ENCODE measurements at places on chromosomes 2 and 18. TPM values are rescaled to one million over a fixed set of nuclear protein-coding genes. Genes with fewer than 3 reads are reported as not detected.
A peak's percentile ranks its signal among the peaks of the same experiment; 100 is the strongest.

Gene MLPH
- polyA plus RNA-seq: 6.7 TPM

Gene REEP1
- polyA plus RNA-seq: 21.5 TPM

Gene FZD7
- polyA plus RNA-seq: 13.4 TPM

Gene CYP27A1
- polyA plus RNA-seq: 44.8 TPM

Gene LAMA1
- polyA plus RNA-seq: 29.0 TPM

Gene PTPRN
- polyA plus RNA-seq: 9.8 TPM

- no peak for DNase-seq
These were observed 105.9 kb downstream of the ACKR3 start for GRCh38 chr2:236675526-236675925.

GRCh38 chr2:239266779-239267287, 134.0 kb downstream of the HDAC4 start:
- DNase-seq: no peak

- no peak for DNase-seq
These were observed 199.4 kb downstream of the LRRTM1 start for GRCh38 chr2:80105015-80105640.

GRCh38 chr2:118779362-118779761, 68.1 kb downstream of the EN1 start:
- no peak for DNase-seq

DNA sequence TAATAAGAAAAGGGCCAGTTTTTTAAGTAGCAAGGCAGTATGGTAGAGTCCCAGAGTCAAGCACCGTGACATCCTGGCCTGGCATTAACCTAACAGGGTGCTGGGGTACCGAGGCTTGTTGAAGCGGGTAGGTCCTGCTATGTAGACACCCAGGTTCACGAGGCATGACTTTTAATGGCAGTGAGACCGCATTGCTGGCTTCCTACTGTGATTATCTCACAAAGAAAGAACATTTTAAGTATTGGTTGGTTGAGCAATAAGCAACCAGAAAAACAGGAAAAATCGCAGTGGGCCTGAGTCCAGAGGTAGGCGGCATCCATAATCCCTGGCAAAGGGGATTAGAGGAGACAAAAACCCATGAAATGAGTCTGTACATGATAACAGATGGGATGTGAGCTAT, 927.9 kb upstream of the ACVR2A start:
- no peak for DNase-seq

GRCh38 chr2:36354811-36355150, 797 bp upstream of the CRIM1 start:
- no peak for DNase-seq

- DNase-seq: no peak
These were observed 37.1 kb downstream of the BCL2L11 start for GRCh38 chr2:111157798-111158197.

DNA sequence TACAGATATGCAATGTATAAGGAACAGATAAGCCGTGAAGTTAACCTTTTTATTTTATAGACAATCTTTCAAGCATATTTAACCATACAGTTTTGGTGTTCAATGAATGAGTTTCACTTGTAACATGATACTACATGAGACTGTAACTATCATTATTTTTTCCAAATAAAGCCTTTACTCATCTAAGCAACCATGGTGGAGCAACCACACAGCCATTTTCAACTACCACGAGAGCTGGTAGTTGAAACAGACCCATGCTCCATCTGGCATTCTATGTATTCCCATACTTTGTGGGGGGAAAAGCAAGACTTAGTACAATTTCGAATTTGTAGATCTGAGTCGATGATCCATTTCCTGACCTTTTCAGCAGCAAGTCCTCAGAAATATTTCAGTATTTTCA, 159.3 kb upstream of the RND3 start:
- DNase-seq: no peak

DNA sequence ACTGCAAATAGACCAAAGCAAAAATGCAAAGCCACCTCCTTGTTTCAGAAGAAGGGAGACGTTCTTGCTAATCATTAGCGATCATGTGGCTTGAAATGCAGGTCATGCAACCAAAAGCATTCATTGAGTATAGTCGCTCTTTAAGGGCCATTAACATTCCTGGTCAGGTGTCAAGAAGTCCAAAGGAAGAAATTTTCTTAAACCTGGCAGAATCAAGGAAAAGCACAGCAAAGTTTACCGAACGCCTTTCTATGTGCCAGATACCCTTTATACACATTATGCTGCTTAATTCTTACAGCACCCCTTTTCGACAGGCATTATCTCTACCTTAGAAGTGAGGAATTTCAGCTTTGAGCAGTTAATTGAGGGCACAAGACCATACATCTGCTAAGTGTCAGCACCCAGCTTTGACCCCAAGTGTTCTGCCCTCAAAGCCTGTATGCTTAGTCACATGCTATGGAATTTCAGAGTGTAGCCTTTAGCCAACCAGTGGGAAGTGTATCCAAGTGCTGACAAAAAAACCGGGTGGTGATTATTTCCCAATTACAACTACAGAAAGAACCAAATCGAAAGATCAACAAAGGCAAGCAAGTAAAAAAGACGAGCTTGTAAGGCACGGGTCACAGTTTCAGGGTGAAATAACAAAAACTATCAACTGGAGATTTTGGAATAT, 70.8 kb downstream of the EPHA4 start:
- DNase-seq: no peak

GRCh38 chr2:40550085-40550484, 98.2 kb upstream of the SLC8A1 start:
- DNase-seq: no peak

- DNase-seq: no peak
These were observed 923.8 kb downstream of the LRP1B start for GRCh38 chr2:141207036-141207385.

- no peak for DNase-seq
These were observed 64.1 kb downstream of the CCDC93 start for GRCh38 chr2:117949806-117950205.

DNA sequence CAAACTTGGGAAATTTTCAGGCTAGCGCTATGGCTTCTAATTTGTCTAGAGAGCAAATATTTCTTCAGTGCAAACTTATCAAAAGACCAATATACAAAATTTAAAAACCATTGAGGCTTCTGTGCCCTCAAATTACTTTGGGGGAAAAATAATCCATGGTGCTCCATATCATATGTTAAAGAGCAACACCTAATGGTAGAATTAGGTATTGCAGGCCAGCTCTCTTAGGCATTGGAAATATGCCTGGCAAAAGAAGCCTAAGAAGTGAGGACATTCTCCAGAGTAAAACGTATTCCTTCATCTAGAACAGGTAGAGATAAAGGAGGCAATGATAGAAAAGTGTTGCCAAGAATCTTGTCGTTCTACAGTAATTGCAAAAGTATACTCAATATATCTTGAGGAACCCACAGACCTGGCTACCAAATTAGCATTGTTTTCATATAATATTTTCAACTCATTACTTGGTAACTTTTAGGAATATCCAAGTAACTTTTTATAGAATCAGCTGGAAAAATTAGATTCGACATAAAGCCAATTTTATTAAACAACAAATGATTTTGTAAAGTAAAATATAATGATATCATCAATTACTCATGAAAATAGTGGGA, 401.1 kb downstream of the BCL11A start:
- DNase-seq: peak; percentile 42

GRCh38 chr2:38073211-38074057, 2.5 kb downstream of the CYP1B1 start:
- DNase-seq: no peak

- DNase-seq: peak; percentile 53
These were observed 367.4 kb upstream of the MYT1L start for GRCh38 chr2:2698182-2699120.

DNA sequence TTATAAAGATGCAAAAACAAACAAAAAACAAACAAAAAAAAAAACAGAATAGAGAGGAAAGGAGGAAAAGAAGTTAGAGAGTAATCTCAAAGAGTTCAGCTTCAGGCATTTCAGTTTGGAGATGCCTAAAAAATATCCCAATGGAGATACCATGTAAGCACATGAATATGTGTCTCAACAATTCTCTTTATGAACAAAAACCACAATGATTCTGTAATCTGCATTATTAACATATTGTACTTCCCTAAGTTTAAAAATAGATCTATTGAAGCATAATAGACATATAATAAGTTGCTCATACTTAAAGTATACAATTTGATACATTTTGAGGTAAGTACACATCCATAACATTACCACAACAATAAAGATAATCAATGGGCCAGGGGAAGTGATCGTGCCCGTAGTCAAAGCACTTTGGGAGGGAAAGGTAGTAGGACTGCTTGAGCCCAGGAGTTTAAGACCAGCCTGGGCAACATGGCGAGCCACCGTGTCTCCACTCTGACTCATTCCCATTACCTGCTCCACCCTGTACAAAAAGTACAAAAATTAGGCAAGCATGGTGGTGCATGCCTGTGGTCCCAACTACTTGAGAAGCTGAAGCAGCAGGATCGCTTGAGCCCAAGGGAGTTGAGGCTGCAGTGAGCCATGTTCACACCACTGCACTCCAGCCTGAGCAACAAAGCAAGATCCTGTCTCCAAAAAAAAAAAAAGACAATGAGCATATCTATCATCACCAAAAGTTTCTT, 158.9 kb downstream of the ATAD2B start:
- DNase-seq: no peak

DNA sequence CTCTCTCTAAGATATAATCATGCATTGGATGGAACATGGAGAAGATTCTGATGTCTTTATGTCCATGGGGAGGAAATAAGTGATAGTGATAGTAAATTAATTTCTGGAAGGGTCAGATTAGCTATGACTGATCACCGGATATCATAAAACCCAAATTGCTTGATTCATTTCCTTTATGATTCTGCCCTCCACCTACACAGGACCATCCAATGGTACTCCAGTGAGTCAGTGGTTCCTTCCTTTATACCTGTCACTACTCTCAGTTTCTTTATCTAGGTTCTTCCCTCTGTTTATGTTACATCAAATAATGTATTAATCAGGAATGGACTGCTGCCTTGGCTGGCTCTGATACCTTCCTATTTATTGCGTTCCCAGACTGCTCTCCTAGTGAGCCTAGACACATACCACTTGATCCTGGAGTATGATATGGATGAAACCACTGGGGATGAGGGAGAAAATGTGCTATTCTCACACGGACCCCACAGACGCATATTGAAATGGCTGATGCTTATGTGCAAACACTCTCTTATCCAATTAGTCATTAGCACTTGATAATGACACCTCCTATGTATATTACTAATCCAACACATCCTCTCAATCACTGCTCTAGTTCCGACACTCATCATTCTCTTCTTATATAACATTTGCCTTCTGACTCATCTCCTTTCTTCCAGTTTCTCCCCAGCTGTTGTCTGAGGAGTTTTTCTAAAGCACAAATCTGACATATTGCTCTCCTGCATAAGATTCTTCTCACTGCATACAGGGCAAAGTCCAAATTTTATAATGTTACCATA, 315.6 kb downstream of the INSIG2 start:
- no peak for DNase-seq

GRCh38 chr2:241775223-241776177, 1.1 kb upstream of the GAL3ST2 start:
- no peak for DNase-seq

GRCh38 chr2:4381773-4382172, 678.4 kb downstream of the DCDC2C start:
- no peak for DNase-seq
